Stimulated activated CD4-positive, alpha-beta T cell treated with anti-CD3 and anti-CD28 coated beads, TNF-alpha, amount 100 ng/mL, for 24 hours (primary cell): ENCODE measurements at places on chromosomes 5 and 9.

GRCh38 chr5:15634591-15635288 lies 134.8 kb downstream of the FBXL7 start:
- no peak for DNase-seq

GRCh38 chr5:109653042-109653441 lies 36.7 kb upstream of the MAN2A1 start:
- DNase-seq, result no peak

- no peak for DNase-seq
Observed at GRCh38 chr9:129497005-129497812, 123.7 kb downstream of the C9orf50 start.

- no peak for DNase-seq
Observed at GRCh38 chr5:91742550-91742949, 359.4 kb upstream of the ARRDC3 start.

DNA sequence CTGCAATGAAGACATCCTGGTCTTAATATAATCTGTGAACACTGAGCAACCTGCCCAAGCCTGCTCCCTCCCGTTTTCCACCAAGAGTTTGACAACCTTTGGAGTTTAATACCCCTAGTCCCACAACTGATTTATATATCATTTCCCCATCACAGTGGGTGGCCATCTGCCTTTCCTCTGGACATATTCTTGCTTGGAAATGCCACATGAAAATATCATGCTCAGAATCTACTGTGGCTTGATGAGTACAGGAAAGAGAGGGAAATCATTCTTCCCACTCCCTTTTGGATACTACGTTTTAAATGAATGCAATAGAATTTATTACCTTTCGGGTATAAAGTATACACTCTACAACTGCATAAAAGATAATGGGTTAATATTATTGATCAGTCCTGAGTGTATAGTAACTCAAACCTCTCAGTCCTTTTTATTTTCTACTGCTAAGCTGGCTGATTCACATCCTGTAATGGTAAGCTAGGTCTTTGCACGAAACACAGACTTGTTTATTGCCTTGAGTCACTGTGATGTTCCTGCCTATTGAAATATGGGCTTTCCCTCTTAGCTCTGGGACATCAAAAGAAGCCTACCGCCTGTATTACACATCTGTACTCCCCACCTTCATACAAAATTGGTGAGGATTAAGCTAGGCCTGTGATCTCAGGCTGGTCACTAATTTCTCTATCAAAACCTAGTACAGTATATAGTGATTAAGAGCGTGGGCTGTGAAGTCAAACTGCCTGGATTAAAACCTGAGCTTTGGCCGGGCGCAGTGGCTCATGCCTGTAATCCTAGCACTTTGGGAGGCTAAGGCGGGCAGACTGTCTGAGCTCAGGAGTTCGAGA lies 67.6 kb upstream of the NR5A1 start:
- no peak for DNase-seq

DNA sequence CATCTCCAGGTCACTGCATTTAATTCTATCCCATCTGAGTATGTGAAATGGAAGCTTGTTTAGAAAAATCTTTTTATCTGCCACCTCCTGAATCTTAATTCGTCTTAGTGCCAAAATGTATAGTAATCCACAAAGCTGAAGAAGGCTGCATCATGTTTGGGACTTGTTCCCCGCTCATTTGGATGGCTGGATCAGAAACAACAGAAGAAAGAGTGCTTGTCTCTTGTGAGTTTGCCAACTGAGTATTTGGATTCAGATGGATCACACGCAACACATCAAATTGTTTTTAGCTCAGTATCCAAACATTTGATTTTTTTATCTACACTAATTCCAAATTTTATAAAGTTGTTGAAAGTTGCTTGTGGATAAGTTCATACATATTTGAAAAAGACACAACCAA lies 197.2 kb upstream of the PAPPA start:
- no peak for DNase-seq
